ENCODE measurements at places on chromosomes 7 and 10.

GRCh38 chr7:76294344-76295024 lies 8.0 kb upstream of the HSPB1 start:
- DNase-seq: peak; percentile 97

DNA sequence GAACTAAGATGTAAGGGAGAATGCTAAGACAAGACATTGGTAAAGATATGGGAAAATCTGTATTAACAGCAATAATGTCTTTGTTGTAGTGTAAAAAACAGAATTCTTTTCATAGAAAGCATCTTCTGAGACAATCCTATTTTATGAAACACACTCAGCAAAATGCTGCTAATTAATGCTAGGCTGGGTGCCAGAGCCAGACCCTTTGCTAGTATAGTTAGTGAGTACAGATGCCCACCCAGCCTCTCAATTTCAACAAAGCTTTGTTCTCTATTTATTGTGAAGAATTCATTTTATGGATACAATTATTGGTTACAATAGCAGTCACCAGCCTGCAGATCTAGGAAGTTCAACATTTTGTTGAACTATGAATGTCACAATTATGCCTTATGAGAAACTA lies 131.0 kb downstream of the SEM1 start:
- DNase-seq: no peak

DNA sequence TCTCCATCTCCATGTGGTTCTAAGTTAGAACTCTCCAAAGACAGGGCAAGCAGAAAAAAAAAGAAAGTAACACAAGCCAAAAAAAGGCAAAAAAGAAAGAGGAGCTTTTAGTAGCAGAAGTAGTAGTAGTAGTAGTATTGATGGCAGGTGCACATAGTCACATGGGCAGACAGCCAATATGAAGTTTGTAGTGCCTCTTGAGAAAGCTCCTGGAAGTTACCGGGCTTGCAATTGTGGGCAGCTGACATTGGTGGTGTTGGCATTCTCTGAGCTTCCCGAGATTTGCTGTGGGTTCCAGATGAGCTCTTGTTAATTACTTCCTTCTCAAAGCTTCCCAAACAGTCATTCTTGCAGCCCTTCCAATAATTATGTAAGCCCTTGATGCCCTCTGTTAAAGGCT lies 1128.5 kb downstream of the TYW1 start:
- DNase-seq: no peak

- no peak for DNase-seq
Observed at GRCh38 chr10:28302012-28302637, 739 bp downstream of the MPP7 start.

- DNase-seq: peak; percentile 96
Observed at GRCh38 chr7:140696024-140696679, 356 bp upstream of the NDUFB2 start.

- no peak for DNase-seq
Observed at GRCh38 chr10:112071596-112072133, 111.9 kb downstream of the GPAM start.
